ENCODE measurements at places on chromosomes 6 and 20.

GRCh38 chr6:160386869-160387530, 38.8 kb downstream of the SLC22A3 start:
- no peak for DNase-seq

GRCh38 chr6:158047563-158048323, 66.1 kb downstream of the SYNJ2 start:
- no peak for DNase-seq

DNA sequence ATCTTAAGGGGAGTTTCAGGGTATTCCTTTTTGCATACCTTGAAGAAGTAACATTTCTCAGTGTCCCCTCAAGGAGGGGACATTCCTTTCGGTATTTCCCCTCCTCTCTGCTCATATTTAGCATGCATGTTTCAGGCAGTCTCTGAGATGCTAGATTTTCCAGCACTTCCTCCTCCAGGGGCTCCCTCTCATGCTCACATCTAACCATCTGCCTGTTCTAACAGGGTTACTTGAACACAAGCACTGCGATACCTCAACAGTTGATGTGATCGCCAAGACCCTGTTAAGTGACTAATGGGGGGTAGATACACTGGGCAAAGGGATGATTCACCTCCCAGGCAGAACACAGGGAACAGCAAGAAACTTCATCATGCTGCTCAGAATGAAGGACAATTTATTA, 12.9 kb upstream of the MCM3 start:
- no peak for DNase-seq

DNA sequence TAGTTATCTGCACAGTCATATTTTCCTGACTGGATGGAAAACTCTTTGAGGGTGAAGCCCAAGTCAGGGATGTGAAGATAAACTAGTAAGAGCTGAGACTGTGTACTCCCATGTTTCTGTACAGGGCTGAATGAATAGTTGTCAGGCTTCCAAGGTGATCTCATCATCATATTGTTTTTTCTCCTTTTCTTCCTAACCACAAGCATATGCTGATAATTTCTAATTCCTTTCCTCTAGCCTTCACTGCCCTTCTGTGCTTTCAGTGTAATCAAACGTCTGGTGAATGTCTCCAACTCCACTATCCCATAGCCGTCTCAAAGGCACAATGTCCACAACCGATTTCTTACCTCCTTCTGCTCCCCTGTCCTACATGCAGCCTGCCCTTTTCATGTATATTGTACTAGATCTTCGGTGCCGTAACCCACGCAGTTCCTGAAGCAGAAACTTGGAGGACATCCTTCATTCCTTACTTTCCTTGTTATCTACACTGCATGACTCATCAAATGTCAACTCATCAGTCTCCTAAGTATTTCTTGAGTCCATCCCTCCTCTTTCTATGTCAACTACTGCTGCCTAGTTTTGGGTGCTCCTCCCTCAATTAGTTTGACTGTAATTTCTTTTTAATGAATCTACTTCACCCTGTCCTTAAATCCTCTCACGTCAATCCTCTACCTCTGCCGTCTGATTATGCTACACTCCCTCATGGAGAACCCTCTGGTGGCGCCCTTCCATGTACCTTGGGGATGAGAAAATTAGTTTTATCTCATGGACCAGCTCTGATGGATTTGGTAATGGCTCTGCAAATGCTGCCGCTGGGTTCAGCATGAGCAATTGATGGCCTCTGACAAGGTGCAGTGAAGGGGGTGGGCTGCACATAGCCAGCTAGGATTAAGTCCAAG, 21.9 kb downstream of the NCOA7 start:
- no peak for DNase-seq

- DNase-seq, result no peak
These were observed 102.3 kb downstream of the HIVEP2 start for GRCh38 chr6:142842418-142843261.

DNA sequence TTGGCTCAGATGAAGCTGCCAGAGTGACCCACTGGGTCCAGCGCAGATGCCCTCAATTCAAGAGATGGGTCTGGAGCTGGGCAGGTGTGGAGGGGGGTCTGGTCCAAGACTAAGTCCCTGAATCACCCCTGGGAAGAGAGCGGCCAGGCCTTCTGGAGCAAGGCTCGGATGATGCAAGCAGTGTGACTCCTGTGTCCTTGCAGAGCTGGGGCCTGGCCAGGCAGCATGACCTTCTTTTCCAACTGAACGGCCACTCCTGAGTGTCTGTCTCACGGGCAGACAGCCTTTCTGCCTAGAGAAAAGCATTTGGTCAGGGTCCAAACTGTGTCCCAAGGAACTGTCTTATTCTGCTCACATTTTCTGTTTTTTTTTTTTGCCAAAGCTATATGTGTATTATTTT, 42.6 kb upstream of the FNDC1 start:
- DNase-seq, result no peak
